CD4-positive, alpha-beta T cell treated with Interleukin-10 for 1 hour (primary cell): ENCODE measurements at places on chromosomes 12 and 14.
A peak's percentile ranks its signal among the peaks of the same experiment; 100 is the strongest.

DNA sequence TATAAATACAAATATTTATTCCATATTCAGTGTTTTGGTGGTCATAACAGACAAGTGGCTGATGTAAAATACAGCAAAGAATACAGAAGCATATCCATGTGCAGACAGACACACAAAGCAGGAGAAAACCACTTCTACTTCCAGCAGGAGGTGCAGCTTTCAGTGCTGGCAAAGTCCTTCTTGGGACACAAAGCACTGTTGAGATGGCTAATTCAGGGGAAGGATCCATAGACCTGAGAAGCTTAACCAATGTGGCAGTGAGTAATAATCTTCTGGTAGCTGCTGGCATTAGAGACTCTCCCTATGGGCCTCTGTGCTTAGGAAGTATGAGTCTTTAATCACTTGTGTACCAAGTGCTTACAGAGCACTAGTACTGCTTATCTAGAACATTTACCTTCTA lies 26.8 kb downstream of the AMN1 start:
- no peak for DNase-seq

DNA sequence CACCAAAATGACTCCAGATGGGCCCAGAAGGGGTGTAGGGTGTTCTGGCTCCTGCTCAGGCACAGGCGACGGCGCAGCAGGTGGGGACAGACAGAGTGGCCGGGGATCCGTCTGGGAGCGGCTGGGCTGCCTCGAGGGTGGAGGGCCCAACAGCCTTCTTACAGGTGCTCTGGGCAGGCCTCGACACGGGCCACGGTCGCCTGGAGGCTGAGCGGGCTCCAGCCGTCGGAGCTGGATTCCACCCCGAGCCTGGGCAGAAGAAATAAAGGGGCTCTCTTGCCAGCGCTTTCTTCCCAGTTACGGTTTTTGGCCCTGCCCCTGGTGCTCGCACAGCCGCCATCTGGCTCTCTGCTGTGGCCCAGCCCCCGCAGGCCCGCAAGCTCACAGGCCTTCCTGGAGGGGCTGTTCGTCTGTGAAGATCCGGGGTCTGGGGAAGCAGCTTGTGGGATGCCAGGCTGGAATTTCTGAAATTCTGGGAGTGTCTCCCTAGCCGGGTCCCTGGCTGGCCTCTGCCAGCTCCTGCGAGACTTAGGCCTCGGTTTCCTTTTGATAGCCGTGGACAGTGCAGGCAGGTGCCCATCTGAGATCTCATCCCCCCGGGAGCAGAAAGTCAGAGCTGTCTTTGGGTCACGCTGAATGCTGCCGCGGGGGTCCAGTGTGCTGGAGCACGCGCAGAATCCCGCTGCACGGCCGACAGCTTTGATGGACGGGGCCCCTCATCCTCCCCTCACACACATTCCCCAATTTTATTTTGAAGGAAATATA lies 122.7 kb downstream of the PAPOLA start:
- no peak for DNase-seq

- DNase-seq = no peak
These were observed 158.8 kb upstream of the NPAS3 start for GRCh38 chr14:32779840-32780239.

DNA sequence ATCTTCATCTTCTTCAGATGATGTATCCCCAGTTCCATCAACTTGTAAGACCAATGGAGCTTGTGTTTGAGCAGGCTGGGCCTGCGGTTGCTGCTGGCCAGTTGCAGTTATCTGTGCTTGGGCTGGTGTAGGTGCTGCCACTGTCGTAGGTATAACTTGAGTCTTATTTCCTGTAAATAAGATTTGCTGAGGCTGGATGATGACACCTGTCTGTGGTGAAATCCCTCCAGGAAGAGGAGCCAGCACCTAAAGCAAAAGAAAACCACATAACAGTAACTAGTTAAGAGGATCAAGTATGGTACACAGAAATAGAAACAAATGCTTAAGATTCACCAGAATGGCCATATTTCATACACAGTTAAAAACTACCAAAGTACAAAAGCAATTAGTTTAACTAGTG lies 28.2 kb downstream of the GTF2A1 start:
- DNase-seq = peak; percentile 46

GRCh38 chr12:33044447-33044846 lies 147.9 kb upstream of the PKP2 start:
- no peak for DNase-seq

GRCh38 chr12:26422839-26423398 lies 227.5 kb downstream of the SSPN start:
- DNase-seq = no peak
